Peyer's patch (tissue), 4 donors: ENCODE measurements at places on chromosomes 11 and 22. TPM values are rescaled to one million over a fixed set of nuclear protein-coding genes. Genes with fewer than 3 reads are reported as not detected.

DNA sequence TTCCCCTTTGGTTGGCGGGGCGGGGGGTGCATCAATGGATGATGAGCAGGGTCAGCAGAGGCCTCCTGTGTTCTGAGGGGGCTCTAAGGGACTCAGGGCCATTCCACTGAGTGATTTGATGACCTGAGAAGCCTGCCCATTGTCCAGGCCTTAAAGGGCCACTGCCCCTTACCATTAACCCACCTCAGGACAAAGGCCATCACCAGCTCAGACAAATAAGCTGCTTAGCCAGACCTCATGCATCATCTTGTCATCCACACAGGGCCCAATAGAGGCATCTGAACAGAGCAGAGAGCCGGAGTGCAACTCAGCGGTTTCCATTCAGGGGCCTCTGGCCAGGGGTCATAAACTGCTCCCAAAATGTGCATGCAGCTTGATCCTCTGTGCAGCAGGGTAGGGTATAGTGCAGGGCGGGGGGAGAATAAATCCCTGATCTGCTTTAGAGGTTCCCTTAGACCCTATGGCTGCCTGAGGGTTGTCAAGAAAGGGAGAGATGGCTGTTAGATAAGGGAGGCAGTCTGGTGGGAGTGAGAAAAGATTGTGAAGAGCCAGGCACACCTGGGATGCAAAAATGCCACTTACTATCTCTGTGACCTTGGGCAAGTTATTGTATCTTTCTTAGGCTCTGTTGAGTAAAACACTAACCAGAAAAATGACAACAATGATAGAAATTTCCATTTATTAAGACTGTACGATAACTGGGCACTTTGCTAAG lies 375.5 kb upstream of the NARS2 start:
- H3K27ac ChIP-seq: no peak overlapping the region
- no peak for DNase-seq
- no peaks in the 10 kb centered on the region for H3K27me3 ChIP-seq
- H3K4me1 ChIP-seq: no peaks in the 10 kb centered on the region

DNA sequence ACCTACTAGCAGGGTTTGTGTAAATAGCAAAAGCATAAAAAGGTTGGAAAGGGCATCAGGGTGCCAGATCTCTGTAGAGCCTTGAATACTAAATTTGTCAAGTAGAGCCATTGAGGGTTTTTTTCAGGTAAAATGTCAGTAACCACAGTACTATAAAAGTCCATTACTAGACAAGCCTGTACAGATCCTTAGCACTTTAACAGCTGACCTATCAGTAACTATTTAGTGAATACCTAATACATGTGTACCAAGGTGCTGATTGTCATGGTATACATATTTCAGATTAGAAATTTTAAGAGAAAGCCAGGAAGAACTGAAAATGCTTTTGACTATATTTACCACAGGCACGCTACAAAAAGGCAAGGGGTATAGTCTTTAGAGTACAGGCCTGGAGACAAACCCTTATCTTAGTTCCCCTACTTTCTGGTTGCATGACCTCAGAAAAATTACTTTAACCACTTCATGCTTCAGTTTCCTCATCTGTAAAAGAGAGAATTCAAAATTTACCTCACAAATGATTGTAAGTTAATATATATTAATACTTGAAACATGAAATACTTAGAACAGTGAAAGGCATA lies 57.9 kb downstream of the RAB38 start:
- H3K27me3 ChIP-seq: no peaks in the 10 kb centered on the region
- no peak for DNase-seq

- no peak overlapping the region for H3K4me3 ChIP-seq
- no peaks in the 10 kb centered on the region for H3K36me3 ChIP-seq
- H3K4me1 ChIP-seq: no peaks in the 10 kb centered on the region
- H3K27ac ChIP-seq: no peak overlapping the region
- no peaks in the 10 kb centered on the region for H3K27me3 ChIP-seq
- DNase-seq: no peak
These were observed 63.7 kb downstream of the LIF start for GRCh38 chr22:30182815-30183214.

GRCh38 chr11:79507706-79508105 lies 66.9 kb upstream of the TENM4 start:
- H3K36me3 ChIP-seq: no peaks in the 10 kb centered on the region
- no peak for DNase-seq
- no peaks in the 10 kb centered on the region for H3K4me1 ChIP-seq
- no peaks in the 10 kb centered on the region for H3K27me3 ChIP-seq
- H3K27ac ChIP-seq: no peak overlapping the region

DNA sequence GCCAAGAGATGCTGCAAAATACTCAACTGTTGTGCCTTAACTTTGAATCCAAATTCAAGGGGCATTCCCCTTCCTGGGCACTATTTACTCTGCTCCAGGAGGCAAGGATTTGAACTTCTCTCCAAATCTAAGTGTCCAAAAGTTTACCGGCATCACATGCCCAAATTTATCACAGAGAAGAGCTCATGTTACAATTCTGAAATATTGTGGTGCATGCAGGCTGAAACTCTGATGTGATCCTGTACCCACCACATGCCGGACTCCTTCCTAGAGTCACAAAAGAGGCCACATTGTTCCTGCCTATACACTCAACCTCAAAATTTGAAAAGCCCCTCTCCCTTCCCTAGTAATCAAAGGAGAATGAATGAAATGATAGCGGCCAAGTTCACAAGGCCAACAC lies 1.3 kb downstream of the TRAF6 start:
- peak overlapping the region; percentile 85 for H3K4me3 ChIP-seq
- H3K36me3 ChIP-seq: no peaks in the 10 kb centered on the region
- DNase-seq: no peak
- no peaks in the 10 kb centered on the region for H3K27me3 ChIP-seq
- H3K27ac ChIP-seq: peak overlapping the region; percentile 97
- H3K4me1 ChIP-seq: no peaks in the 10 kb centered on the region

DNA sequence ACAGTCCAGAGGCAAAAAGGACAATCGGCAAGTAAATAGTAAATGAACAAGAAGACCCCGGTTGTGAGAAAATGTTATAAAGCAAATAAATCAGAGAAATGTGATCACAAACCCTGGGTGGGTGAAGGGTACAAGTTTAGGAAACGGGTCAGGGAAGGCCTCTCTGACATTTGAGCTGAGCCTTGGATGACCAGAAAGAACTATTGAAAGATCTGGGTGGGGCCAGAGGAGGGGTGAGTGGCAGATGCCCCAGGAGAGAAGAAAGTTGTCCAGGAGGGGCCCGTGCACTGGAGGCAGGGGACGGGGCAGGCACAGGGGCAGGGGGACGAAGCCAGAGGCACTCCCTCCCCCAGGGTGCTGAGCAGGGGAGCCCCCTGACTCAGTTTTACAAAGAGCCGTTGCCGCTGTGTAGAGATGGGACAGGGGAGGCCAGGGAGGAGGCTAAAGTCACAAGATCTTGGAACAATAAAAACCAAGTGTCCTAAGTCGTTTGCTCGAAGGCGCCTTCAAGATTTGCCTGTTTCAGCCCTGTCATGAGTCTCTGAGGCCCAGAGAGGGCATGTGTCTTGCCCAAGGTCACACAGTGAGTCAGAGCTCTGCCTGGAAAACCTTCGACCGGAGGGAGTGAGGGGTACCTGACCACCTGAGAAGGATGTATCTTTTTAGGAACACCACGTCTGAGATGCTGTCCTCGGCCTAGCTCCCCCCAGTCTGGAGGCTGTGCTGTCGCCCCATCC lies 10.8 kb upstream of the PDGFB start:
- no peak for DNase-seq
- H3K27me3 ChIP-seq: no peaks in the 10 kb centered on the region
- H3K4me1 ChIP-seq: no peaks in the 10 kb centered on the region
- H3K4me3 ChIP-seq: no peak overlapping the region
- H3K27ac ChIP-seq: no peak overlapping the region

KCNJ11 gene
- total RNA-seq: 6.0 TPM

GRCh38 chr11:101115671-101116160 lies 13.9 kb downstream of the PGR start:
- DNase-seq: no peak
- no peaks in the 10 kb centered on the region for H3K4me1 ChIP-seq
- no peaks in the 10 kb centered on the region for H3K36me3 ChIP-seq
- no peaks in the 10 kb centered on the region for H3K27me3 ChIP-seq

SLC1A2 gene
- not detected for total RNA-seq
